ENCODE measurements at places on chromosomes 1 and 21. TPM values are rescaled to one million over a fixed set of nuclear protein-coding genes. Genes with fewer than 3 reads are reported as not detected.

The TRAF3IP3 gene
- total RNA-seq, result 1.00 TPM

GRCh38 chr1:80988926-80989325 is 811.8 kb upstream of the ADGRL2 start:
- DNase-seq, result no peak

DNA sequence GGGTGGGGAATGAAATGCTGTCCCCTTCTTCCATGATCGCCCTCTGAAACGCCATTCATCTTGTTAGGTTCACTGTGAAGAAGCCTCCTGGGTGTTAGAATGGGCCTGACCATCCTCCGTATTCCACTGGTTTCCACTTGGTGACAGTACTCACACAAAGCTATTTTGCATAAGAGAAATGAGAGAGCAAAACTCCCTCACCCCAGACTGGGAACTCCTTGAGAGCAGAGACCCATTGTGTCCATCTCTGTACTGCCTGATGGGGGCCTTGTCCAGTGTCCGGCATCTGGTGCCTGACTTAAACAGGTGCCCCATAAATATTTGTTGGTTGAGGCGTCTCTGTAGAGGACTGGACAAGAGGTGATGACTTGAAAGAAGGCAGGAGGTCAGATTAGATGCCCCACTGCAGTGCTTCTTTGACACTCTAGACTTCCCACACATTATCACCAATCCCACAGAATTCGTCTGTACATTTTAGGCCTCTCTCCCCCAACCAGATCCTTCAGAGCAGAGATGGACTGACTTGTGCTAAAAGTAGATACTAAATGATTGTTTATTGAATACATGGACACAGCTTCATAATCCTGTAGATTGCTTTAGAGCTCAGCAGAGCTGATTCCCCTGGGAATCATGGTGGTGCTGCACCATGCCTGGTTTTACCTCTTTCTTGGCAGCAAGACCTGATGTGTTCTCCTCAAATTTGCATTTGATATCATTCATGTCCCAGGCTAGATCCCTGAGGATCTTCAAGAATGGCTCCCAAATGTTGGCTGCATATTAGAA is 22.4 kb upstream of the KCNA2 start:
- no peak for DNase-seq

GRCh38 chr1:183143576-183144315 is 42.3 kb upstream of the LAMC2 start:
- DNase-seq, result no peak
